Endothelial cell of umbilical vein (primary cell): ENCODE measurements at places on chromosomes 1 and 21.

DNA sequence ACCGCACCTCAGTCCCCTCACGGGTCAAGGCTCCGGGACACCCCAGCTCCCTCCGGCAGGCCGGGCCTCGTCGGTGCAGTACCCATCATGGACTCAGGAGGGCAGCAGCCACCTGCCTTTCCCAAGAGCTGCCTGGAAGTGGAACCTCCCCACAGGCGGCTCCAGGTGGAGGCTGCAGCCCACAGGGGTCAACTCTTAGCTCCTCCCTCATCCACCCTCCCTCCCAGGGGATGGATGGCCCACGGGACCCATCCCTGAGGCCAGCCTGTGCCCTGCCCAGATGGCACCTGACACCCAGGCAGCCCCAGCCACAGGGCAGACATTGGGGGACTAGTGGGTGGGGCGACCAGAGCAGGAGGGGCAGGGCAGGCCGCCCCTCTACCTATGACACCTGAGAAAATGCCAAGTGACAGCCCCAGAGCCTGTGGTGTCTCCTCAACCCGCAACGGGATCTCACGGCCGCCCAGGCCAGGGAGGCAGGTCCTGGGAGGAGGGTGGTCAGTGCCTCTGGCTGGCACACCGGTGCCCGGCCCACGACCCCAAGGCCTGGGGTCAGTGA lies 1.2 kb upstream of the ARHGEF16 start:
- peak; percentile 56 for DNase-seq

- DNase-seq = no peak
Measured at GRCh38 chr1:1752190-1752589, 26.1 kb downstream of the NADK start.

GRCh38 chr1:93707956-93708355 lies 26.3 kb upstream of the BCAR3 start:
- no peak for DNase-seq

DNA sequence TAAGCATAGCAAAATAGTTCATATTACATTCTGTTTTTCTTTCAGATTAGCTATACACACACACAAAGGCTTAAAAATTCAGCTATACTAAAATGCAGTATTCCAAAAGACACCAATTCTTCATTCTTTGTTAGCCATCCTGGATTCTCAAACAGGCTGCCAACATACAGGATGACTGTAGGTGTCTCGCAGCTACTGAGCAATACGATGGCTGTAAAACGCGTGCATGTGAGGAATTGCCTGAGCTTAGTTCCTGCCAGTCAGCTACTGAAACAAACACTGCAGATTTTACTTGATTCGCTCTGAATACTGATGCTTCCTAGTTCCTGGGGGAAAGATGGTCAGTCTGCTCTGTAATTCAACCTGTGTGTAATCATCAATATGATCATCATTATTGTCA lies 24.7 kb upstream of the HMGN1 start:
- DNase-seq = peak; percentile 36

- peak; percentile 34 for DNase-seq
Measured at GRCh38 chr1:77282866-77283539, 1.2 kb downstream of the AK5 start.

DNA sequence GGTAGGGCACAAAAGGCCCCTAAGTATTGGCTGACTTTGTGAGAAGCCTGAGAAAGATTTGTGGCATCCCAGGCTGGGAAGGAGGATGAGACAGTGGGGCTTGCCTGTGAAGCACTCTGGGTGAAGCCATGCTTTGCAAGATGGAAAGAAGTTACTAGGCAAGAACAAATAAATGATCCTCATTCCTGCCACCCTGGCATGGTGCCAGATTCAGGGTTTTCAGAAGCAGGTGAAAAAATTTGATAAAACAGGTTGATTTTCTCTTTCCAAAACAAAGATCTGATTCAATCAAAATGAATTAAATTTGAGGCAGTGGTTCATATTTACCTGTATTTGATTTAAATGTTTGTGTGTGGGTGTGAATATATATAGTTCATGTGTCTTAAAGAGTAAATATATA lies 386.9 kb upstream of the PROX1 start:
- no peak for DNase-seq

GRCh38 chr1:18931730-18932129 lies 24.7 kb downstream of the IFFO2 start:
- DNase-seq = no peak

DNA sequence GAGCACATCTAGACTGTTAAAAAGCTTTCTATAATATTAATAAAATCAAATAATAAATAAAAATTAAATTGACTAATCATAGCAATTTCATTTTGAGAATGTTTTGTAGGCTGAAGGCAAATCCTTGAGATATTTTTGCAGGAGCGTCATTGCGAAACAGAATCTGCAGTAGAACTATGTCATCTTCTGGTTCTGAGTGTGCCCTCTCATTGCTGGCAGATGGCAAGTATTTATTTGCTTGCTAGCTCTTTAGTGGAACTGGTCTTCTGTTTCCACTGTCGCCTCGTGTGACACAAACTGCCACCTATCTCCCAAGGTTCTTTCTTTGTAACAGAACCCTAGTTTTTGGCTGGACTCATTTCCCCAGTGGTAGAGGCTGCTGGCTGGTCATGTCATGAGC lies 19.0 kb upstream of the IRF2BP2 start:
- no peak for DNase-seq

DNA sequence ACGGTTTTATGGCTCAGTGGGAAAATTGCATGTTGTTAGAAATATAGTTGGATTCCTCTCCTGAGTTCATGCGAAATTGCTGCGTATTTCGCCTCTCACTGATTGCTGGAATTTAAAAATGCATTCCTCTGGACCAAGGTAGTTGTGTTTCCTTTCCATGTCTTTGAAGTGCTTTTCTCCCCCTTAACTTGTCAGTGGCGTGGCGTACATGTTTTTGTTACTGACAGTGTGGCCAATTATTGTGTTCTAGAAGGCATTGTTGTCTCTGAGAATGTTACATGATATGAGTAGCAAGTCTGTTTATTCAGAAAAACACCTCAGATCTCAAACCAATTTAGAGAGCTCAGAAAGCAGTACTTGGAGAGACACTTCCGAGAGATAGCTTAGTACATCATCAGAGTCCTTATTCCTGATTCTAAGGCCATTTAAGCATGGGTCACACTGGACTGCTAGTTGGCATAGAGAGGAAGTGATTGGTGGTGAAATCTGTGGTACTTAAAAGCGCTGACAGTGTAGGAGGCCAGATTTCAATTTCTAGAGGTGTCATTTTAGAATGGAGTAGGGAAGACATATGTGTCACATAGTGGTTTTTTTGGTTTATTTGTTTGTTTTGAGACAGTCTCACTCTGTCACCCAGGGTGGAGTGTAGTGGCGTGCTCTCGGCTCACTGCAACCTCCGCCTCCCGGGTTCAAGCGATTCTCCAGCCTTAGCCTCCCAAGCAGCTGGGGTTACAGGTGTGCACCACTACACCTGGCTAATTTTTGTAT lies 184.4 kb downstream of the RYR2 start:
- DNase-seq = no peak

DNA sequence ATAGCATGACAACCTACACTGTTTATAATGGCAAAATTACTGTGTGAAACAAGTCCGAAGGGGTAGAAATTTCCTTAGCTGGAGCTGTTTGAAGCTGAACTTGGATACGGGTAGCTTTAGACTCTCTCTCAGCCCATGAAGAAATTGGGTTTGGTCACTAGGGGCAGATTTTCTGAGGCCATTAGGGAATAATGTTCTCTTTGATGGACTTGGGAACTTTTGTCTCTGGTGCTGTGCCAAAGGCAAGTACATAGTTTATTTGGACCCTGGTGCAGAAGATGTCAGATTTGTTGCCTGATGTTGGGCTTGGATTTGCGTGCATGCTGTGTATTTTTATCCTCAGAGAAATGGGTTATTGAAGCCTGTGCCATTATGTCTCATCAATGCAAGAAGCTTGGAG lies 109.6 kb downstream of the VPS13D start:
- no peak for DNase-seq
